ENCODE measurements at places on chromosomes 1 and 21. TPM values are rescaled to one million over a fixed set of nuclear protein-coding genes. Genes with fewer than 3 reads are reported as not detected.

GRCh38 chr1:198494139-198494538 is 46.3 kb downstream of the ATP6V1G3 start:
- no peak for DNase-seq

GRCh38 chr1:163063143-163063542 is 6.0 kb upstream of the RGS4 start:
- DNase-seq = no peak

DNA sequence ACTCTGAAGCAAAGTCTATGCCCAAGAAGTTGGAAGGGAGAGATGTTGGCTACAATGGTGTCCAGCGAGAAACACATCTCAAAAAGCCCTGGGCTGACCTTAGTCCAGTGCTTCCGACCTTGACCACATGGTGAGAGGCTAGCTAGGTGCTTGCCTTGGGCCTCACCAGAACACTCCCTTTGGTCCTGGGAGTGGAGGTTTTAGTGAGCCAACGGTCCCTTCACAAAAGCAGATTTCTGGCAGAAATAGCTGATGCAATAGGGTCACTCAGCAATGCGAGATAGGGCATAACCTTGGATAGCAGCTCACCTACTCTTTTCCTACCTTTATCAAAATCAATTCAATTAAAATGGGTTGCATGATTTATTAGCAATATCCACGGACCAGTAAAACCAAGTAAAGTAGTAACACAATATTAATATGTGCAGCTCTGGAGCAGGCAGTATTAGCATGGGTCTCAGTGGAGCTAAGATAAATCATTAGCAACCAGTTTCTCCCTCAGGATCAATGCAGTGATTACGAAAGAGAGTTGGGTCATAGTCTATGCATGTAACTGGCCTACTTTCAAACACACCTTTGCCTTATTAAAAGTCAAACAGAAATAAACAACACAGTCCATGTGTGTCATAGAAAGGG is 1.9 kb downstream of the SLC30A10 start:
- DNase-seq = no peak

The RGS13 gene
- total RNA-seq = 0.17 TPM

DNA sequence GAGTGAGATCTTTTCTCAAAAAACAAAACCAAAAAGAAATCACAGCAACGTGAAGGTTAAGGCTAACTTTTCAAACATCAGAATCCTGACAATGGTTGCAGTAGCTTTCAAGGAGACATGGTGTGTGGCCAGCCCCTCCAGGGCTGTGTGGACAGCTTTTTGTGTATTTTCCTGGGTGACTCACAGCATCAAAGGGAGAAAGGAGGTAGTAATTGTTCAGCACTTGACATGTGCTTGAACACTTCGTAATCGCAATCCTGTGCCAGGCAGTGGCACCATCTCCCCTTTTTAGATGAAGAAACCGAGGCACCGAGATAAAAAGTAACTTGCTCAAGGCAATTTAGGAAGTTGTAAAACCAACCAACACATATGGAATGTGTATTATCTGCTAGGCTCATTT is 10.3 kb downstream of the NBL1 start:
- no peak for DNase-seq

The AMY1A gene
- not detected for total RNA-seq

GRCh38 chr1:164561472-164561871 is 2.5 kb downstream of the PBX1 start:
- no peak for DNase-seq

GRCh38 chr1:18199462-18199861 is 91.9 kb downstream of the IGSF21 start:
- DNase-seq = no peak

DNA sequence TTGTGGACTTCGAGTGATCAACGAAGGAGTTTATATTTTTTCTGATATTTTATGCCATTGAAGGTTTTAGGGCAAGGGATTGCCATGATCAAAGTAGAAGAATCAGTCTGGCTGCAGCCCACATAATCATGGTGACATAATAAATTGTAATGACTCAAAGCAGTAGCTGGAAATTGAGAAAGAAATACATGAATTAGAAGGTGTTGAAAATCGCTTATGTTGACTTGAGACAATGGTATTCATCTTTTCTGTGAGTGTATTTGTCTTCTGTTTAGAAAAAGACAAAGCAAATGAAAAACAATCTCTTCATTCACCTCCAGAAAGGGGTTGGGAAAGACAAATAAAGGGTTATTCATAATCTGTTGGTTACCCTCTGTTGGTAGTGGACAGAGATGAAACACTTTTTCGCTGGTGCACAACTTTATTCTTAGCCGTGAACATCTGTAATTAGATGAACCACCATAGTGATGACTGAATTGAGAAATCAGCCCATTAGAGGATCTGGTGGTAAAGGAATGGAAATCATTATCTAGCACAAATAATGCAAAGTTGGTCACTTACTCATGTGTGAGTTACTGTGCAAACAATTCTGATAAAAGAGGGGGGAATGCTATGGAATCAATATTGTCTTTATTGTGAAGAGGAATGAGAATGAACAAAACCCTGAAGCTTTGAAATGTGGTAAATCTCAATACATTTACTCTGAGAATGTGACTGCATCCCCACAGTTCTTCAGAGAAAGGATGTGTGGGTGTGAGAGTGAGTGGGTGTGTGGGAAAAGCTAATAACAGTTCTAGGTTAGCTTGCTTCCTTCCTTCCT is 121.8 kb downstream of the NTNG1 start:
- no peak for DNase-seq

DNA sequence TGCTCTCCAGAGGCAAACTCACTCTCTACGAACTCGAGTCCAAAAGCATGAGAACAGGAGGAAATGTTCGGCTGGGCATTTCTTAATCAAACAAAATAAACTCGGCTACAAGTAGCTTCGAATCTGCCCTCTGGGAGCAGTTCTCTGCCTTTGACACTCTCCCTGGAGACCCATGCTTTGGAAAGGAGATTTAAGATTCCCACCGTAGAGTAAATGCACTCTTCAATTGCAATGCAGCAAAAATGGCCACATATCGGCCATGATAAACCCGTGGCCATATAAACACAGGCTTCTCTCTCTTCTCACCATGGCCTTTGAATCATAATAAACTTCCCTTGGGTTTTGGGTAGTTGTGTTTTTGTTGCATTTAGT is 215.4 kb downstream of the TOMM20 start:
- DNase-seq = no peak

The HEYL gene
- 0.05 TPM for total RNA-seq

DNA sequence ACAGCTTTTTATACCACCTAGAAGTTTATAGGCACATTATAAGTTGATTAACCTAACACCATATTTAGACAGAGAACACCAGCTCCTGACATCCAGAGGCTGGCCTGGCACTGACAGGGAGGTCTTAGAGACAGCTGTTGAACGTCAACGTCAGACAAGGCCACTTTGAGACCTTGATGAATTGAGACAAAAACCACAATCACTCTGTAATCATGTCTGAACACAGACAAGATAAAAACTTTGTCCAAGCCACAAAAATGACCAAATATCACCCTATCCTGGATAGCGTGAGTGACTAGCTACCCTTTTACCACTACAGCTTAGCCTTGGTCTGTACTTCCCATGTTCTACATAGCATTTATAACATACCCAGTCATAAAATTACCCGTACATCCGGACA is 403.6 kb upstream of the CHRM3 start:
- no peak for DNase-seq

The HMCN1 gene
- 0.14 TPM for total RNA-seq

DNA sequence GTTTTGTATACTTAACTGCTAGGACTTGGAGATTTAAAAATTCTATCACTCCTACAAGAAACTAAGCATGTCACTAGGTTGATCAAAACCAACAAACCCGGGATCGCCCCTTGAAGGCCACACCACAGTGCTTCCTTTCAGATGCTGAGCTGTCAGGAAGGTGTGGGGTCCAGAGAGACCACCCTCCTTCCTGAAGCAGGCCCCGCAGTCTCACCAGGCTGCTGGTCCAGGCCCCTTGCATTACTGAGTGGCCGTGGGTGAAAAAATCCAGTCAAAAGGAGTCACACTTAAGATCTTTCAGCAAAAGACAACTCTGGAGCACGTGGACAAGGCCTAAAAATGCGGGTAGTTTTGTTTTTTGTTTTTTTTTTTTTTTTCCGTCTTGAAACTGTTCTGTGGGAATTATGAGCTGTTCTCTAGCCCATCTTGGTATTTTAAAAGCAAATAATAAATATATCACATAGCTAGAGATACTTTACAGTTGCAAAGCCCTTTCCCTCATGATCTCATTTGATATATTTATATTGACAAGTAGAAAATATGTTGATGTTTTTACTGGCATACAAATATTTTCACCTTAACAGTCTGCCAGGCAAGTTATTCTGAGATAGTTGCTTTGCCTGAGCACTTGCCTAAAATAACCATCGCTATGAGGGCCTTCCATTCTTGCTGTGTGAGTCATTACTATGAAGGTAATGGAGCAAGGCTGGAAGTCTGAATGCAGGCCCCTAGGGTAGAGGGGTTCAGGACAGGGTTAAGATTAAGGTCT is 73.1 kb upstream of the EDEM3 start:
- DNase-seq = no peak

DNA sequence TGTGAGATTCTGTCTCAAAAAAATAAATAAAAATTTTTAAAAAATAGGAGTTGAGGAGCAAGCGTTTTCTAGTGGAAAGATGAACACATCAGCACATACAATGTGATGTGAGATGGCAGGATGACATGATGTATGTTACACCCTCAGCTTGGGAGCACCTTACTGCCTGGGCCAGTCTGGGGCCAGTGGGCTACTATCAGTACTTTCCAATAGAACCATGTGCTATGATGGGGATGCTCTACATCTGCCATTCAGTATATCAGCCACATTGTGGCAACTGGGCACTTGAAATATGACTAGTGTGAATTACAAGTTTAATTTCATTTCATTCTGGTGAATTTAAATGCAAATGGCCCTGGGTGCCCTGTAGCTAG is 156.0 kb downstream of the PGBD5 start:
- no peak for DNase-seq

DNA sequence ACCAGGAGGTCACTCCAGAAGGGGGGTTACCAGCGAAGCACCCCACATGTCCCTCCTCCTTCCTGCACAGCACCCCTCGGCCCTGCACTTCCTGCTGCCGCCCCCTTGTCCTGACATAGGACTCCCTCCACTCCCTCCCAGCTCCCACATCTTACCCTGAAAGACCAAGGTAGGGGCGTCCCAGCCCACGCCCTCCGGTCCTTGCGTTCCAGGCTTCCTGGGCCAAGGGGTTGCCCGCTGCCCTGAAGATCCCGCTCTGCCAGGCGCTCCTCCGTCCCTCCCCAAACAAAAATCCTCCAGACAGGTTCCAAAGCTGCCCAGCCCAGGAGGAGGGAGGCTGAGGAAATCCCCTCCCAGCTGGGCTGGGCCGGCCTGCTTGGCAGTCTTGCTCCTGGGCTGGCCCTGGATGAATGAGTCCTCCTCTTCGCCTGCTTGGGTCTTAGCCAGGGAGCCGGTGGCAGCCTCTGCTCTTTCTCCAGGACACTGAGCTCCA is at the start of gene RHBDL2:
RHBDL2 (minus strand) TSS at position 304 of the 493 bp plus-strand sequence. CDS start 22,618 bp downstream, outside the sequence.
- no peak for DNase-seq

GRCh38 chr1:28119556-28119955 is 31.1 kb upstream of the EYA3 start:
- DNase-seq = no peak

- DNase-seq = no peak
These were observed 8.5 kb downstream of the CCT8 start for GRCh38 chr21:29064850-29065481.

DNA sequence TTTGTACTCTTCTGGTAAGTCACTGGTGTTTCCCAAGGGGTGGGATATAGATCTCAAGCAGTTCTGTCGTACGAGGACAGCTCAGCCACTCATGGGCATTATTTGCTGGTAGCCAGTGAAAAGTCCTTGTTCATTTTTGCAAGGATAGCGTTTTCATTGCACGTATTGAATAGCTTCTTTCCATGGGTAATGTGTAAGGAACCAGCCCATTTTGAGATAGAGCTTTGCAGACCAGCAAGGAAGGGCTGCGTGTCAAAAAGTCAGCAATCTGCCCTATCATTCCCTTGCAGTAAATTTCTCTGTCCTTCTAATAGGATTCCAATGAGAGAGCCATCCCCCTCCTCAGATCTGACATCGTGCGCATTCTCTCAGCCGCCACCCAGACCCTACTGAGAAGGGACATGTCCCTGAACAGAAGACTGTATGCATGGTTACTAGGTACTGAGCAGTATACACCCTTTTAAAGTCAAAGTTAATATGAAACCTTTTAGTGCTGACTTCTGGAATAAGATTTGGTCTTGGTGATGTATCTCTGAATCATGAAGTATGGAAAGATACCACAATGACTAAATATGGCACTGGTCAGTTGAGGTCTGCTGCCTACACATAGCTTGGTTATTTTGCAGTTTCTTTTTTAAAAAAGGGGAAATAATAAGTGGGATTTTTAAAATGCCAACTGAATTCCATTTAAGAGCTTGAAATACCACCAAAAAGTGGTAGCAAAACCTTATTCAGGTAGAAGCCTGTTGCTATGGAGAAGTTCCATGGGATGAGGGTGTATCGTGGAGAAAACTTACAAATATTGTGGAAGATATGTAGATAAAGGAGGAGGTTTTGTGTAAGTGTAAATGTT is 55.3 kb downstream of the DOP1B start:
- no peak for DNase-seq

The AIM2 gene
- 0.74 TPM for total RNA-seq

- DNase-seq = peak; percentile 26
These were observed 26.6 kb upstream of the RGS13 start for GRCh38 chr1:192609110-192610079.

GRCh38 chr21:44304877-44305293 is 5.0 kb downstream of the PFKL start:
- DNase-seq = peak; percentile 72

The SPATA17 gene
- total RNA-seq = not detected

The FCRL5 gene
- not detected for total RNA-seq

The NFASC gene
- not detected for total RNA-seq

DNA sequence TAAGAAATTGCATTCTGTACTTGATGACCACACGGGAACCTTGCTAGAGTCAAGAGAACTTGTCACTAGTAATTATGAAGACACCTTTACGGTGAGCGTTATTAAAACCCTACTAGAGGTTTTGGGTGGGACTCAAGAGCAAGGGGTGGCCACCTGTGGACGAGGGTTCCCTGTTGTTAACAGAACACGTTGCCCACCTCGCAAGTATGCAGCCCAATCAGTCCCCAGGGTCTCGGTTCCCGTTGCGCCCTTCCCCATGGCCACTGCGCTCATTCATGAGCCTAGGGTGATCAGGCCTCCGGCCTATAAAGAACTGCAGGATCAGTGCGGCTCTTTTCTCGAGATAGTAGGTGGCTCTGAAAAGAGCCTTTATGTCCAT is 30.2 kb upstream of the RNF187 start:
- no peak for DNase-seq

The KCNK1 gene
- not detected for total RNA-seq
